ENCODE measurements at places on chromosomes 4 and X. TPM values are rescaled to one million over a fixed set of nuclear protein-coding genes. Genes with fewer than 3 reads are reported as not detected.

The KDR gene
- 48.6 TPM for total RNA-seq

DNA sequence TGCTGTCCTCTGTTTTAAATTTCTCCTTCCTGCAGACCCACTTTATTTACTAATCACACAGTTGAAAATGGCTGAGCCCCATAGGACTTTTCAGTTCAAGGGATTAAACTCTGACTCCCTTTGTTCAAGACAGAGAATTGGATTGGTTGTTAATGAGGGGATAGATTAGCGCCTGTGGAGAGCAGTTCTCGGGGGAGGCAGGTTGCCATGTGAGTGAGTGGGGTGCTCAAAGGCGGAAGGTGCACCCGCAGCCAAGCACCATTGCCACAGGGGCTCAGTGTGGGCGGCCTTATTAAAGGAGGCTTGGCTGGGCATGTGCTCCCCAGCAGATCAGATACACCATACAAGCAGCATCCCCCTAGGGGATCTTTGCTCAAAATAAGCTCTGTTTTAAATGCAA is 7.9 kb upstream of the CBR4 start:
- no peak overlapping the region for H3K27ac ChIP-seq
- H3K4me3 ChIP-seq: no peak overlapping the region
- no peaks in the 10 kb centered on the region for H3K36me3 ChIP-seq
- no peaks in the 10 kb centered on the region for H3K27me3 ChIP-seq

GRCh38 chr4:29131304-29131703 is 1588.9 kb upstream of the PCDH7 start:
- H3K4me3 ChIP-seq: no peak overlapping the region
- H3K4me1 ChIP-seq: no peaks in the 10 kb centered on the region
- H3K27ac ChIP-seq: no peak overlapping the region
- H3K36me3 ChIP-seq: no peaks in the 10 kb centered on the region
- no peaks in the 10 kb centered on the region for H3K27me3 ChIP-seq
- no peak for DNase-seq

DNA sequence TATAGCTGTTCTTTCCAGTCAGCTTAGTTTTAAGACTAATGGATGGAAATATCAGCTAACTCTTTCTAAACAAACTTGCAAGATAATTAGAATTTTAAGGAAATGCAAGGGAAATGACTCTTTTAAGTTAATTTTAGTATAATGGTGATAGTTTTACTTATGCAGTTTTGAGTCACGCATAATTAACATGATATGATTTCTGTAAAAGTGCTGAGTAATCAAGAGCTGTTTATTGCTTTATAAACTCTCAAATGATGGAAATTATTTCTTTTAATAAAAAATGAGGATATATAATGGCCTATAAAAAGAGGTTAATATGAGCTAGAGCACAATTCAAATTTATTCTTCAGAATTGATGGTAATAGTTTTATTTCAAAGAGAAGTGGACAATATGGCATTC is 385.9 kb downstream of the GLUD2 start:
- no peaks in the 10 kb centered on the region for H3K27me3 ChIP-seq
- DNase-seq: no peak
- H3K27ac ChIP-seq: no peak overlapping the region
- H3K4me1 ChIP-seq: no peaks in the 10 kb centered on the region
- H3K36me3 ChIP-seq: no peaks in the 10 kb centered on the region

DNA sequence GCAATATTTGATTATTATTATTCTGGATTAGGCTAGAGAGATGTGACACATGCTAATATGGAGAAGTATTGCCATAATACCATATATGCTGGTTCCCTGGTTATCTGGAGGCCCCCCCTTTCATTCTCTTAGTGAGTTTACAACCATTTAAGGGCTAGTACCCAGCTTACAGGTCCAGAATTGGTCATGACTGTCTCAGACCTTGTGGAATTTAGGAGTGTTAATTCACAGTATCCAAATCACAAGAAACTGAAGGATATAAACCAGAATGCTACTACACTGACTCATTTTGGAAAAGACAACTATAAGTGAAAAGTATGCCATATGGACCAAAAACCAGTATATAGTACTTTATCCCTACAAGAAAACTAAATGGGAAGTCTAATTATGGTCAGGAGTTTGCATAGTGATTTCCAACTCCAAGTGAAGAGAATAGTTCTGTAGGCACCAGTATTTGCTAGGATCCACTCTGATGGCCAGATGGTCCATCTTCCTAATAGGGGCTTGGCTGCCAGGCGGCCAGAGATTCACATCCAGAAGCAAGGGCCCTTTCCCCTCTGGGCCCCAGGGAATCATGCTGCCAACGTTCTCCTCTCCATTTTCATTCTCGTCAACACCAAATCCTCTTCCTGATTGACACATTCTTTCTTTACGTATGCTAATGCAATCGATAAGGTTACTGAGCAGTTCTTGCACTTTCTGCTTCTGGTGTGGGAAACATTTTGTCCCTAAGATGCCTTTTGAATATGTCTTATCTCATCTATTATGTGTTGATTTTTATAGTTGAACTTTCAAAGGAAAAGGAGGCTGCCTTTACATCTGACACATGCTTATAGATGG is 123.6 kb downstream of the SHROOM3 start:
- no peaks in the 10 kb centered on the region for H3K4me1 ChIP-seq
- no peak for DNase-seq
- H3K27ac ChIP-seq: no peak overlapping the region
- no peaks in the 10 kb centered on the region for H3K36me3 ChIP-seq

DNA sequence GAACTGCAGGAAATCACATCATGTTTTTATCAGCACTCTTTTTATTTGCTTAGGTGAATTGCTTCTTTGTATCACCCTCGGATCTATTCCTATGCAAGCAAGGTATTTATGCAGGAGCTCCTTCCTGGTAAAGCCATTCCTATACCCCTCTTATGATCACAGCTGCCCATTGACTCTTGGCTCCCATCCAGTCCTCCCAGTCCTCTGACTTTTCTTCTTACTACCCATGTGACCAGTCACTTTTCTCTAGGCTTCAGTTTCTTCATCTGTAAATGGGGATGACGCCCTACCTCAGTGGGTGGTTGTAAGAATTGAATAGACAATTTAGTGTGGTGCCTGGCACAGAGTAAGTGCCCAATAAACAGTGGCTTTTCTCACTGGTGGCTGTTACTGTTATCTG is 144.9 kb downstream of the FHIP1A start:
- no peaks in the 10 kb centered on the region for H3K4me1 ChIP-seq
- DNase-seq: no peak
- no peak overlapping the region for H3K4me3 ChIP-seq
- H3K36me3 ChIP-seq: no peaks in the 10 kb centered on the region
- no peak overlapping the region for H3K27ac ChIP-seq
- no peaks in the 10 kb centered on the region for H3K27me3 ChIP-seq

DNA sequence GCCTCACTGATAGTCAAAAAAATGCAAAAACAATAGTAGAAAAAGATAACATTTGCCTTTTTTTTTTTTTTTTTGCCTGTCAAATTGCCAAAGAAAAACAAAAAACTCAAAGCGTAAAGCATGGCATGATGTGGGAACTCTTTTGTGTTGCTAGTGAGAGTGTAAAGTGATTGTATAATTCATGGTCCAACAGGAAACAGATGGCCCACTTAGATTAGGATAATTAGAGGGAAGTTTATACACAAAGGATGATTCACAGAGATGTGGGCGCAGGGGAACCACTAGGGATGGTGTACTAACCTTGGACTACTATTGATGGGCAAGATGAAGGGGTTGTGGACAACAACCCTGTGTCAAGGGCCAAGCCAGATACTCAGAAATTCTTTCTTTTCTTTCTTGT is 16.4 kb downstream of the MCUB start:
- no peaks in the 10 kb centered on the region for H3K27me3 ChIP-seq
- H3K36me3 ChIP-seq: no peaks in the 10 kb centered on the region
- DNase-seq: no peak
- no peak overlapping the region for H3K27ac ChIP-seq
- H3K4me3 ChIP-seq: no peak overlapping the region

- H3K36me3 ChIP-seq: no peaks in the 10 kb centered on the region
- no peaks in the 10 kb centered on the region for H3K27me3 ChIP-seq
- no peak for DNase-seq
- no peaks in the 10 kb centered on the region for H3K4me1 ChIP-seq
- no peak overlapping the region for H3K27ac ChIP-seq
These were observed 73.3 kb upstream of the MAML3 start for GRCh38 chr4:140227286-140227685.

DNA sequence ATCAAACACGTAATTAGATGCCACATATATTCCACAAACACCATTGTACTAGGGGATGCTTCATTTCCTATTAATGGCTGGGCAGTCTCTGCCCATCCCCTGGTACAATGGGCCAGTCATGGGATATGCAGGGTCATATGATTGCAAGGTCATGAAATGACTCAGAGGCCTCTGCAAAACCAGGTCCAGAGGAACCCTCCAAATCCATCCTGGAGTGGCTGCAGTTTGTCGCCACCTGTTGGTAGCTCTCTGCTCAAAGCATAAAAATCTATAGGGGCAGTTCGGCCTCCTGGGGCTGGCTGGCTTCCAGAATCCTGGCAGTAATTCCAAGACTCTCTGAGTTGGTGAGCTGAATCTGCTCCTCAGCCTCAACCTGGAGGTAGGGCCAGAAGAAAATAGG is 22.9 kb upstream of the PUDP start:
- H3K27me3 ChIP-seq: no peaks in the 10 kb centered on the region
- H3K27ac ChIP-seq: no peak overlapping the region
- no peaks in the 10 kb centered on the region for H3K4me1 ChIP-seq
- no peak overlapping the region for H3K4me3 ChIP-seq
- no peaks in the 10 kb centered on the region for H3K36me3 ChIP-seq

Measured in upper lobe of right lung (tissue), 1 donor.